ENCODE measurements at places on chromosomes 2 and 18.

DNA sequence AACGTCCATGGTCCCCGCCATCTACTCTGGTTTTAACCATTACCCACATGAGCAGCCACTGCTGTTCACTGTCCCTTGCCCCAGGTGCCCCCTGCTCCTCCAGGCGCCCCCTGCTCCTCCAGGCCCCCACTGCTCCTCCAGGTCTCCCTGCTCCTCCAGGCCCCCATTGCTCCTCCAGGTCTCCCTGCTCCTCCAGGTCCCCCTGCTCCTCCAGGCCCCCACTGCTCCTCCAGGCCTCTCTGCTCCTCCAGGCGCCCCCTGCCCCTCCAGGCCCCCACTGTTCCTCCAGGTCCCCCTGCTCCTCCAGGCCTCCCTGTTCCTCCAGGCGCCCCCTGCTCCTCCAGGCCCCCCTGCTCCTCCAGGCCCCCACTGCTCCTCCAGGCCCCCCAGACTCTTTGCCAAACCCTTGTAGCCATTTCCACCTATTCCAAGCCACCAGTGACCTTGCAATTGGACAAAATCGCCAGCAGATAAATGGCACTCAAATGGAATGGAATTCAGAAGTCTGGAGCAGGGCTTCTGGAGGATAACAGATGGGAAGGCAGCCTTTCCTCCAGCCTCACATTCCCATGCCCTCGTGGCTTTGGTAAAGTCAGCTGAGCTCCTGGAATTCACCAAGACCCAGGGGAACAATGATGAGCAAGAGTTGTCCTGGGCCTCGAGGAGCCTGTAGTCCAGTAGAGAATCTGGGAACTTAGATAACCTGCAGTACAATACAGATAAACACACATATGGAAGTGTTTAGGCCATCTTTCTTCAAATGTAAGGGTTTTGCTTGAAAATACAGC, 13.3 kb upstream of the RPL31 start:
- no peak for DNase-seq

GRCh38 chr2:46167924-46168323, 129.3 kb upstream of the EPAS1 start:
- DNase-seq: no peak

DNA sequence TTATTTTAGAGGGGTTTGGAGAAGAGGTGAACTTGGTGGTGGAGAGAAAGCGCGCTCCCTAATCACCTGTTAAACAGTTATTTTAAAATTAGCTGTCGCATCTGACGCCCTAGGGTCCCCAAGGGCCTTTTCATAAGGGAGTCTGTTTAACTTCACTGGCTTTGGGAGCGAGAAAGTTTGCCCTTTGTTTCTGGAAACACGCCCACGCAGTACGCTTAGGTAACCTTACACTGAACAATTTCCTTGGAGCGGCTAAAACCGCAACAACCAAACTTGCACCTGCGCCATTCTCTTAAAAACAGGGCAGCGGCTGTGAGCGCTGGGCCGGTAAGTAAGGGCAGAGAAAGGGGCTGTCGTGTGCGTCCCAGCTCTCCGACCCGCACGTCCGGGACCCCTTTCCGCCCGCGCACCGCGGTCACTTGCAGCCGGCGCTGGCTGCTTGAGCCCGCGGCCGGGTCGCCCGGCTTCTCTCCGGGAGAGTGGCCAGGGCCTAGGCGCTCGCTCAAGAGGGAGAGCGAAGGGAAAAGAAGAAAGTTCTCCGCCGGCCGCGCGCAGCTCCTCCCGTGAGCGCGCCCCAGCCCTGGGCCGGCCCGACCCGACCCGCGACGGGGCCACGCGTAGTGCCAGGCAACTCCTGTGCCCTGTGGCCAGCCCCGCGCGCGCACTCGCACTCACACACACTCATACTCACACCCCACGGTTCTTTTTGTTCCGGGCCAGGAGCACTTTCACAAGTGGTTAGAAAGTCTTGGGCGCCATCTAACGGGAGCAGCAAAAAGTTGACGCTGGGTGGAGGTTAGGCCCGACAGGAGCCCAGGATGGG, 19.2 kb downstream of the POU3F3 start:
- DNase-seq: no peak

DNA sequence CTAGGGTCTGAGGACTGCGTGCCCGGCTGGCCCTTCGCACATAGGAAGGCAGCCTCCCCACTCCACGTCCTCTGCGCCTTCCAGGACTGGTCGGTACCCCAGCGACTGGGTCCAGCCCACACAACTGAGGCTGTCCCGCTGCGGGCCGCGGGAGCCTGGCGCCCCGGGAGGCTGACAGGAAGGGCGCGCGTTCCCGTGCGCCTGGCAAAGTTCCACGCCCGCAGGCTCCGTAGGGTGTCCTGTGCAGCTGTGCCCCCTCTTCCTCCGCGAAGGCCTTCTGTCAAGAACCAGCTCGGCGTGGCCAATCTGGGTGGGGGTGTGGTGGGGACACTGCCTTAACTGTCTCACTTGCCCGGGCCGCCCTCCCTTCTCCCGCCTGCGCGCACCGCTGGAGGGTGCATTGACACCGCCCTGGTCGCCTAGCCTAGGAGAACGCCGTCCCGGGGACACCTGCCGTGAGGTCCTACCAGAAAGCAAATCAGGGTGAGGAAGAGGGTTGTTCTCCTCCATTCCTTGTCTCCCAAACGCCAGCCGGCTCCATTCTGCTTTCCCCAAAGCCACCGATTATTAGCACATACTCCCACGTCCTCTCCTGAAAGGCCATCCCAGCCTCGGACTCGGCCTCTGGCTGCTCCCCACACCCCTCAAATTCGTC, 618 bp upstream of the LYPD1 start:
- DNase-seq: no peak

- no peak for DNase-seq
These were observed 304.7 kb upstream of the HNMT start for GRCh38 chr2:137659616-137660015.

DNA sequence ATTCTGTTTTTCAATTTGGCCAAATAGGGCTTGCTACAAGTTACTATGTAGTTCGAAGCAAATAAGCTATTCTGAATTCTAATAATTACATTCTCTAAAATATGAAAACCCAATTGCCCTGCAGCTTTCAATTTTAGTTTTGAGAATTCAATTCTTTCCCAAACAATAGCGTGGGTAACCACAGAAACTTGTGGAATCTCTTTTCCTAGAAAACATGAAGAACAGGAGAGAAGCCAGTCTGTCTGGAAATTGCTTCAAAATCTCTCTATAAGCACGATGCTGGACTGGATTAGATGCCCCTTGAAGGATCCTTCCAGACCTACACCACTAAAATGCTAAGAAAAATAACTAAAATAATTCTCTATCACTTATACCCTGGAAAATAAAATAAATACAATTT, 115.0 kb downstream of the THADA start:
- DNase-seq: no peak

- no peak for DNase-seq
These were observed 1.2 kb downstream of the PIEZO2 start for GRCh38 chr18:11147962-11148679.

GRCh38 chr2:228786901-228787300, 484.2 kb downstream of the PID1 start:
- no peak for DNase-seq

GRCh38 chr2:178163395-178163794, 30.9 kb upstream of the OSBPL6 start:
- no peak for DNase-seq

DNA sequence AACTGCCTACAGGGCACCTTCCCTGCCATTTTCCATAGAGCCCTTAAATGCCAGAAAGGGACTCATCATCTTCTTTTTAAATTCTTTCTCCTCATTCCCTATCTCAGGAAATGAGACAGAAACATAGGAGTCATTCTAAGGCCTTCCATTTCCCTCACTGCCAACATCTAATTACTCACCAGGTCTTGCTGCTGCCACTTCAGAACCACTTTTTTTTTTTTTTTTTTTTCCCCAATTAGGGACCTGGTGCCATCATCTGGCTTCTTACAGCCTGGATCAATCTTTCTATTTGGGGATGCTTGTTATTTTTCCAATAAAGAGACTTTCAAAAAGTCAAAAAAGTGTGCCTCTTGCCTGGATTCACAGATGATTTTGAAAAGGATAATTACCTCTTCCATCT, 373.4 kb downstream of the LPIN1 start:
- no peak for DNase-seq

DNA sequence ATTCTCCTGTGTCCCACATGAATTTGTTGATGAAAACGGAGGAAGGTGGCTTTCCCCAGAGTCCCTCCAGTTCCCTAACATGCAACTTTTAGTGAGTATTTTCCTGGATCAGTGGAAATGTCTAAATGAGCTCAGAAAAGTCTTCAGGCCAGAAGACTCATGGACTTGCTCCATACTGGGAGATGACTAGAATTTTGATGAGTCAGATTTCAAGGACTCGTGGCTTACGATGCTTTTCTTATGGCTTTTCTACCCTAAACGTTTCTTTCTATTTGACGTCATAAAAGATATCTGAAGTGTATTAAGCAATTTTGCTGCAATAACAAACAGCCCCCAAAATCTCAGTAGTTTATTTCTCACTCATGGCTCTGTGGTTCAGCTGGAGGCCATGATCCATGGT, 397.6 kb downstream of the FBXO15 start:
- DNase-seq: no peak

GRCh38 chr2:54088191-54088634, 27.2 kb upstream of the ACYP2 start:
- DNase-seq: no peak

Measured in SK-N-MC (cell line).